IMR-90 (cell line): ENCODE measurements at places on chromosomes 12 and 14.

- no peak for DNase-seq
Observed at GRCh38 chr12:115763376-115763775, 514.1 kb downstream of the MED13L start.

DNA sequence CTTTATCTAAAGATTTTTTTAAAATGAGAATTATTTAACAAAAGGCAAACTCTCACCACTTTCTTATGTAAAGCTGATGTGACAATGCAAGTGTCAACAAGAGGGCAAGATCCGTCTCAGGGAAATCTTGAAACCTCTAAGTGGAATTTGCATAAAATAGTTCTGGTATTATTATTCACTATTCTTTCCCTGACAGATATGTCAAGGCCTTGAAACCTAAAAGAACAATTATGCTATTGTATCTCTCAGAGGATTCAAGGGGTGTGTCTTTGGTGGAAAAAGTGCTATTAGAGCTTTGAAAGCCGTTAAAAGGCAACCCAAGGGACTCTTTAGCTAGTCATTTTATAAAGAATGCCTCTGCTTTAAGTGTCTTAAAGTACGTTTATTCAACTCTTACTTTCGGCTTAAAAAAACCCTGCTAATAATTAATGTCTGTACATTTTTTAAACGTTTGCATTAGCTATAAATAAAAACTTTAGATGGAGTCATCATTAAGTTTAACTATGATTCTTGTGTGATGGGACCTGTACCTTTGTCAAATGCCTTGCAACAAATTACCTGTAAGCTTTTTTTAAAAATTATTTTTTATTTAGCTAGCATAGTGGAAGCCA, 585.5 kb downstream of the VRK1 start:
- DNase-seq: no peak

GRCh38 chr12:2396448-2396871, 343.7 kb downstream of the CACNA1C start:
- peak; percentile 52 for DNase-seq

- no peak for DNase-seq
Observed at GRCh38 chr12:57254506-57255280, 3.7 kb upstream of the STAC3 start.

- no peak for DNase-seq
Observed at GRCh38 chr14:64200170-64200569, 94.0 kb downstream of the ESR2 start.

DNA sequence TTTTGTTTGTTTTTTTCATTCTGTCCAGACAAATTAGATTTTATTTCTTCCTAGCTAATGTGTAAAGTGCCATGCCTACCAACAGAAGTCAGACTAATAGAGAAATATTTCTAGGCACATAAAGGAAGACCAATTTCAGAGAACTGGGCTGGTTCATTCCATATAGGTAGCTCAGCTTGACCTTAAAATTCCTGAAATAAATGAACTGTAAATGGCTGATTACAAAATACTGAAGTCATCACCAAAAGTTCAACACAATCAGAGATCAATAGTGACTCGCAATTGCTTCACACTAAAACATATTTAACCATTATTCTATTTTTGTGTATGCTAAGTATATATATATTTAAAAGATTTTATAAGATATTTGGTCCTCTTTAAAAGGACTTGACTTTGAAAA, 34.2 kb downstream of the PTPRB start:
- DNase-seq: peak; percentile 81

GRCh38 chr12:69097619-69098368, 141.6 kb upstream of the CPSF6 start:
- no peak for DNase-seq

GRCh38 chr12:105998561-105998960, 140.2 kb downstream of the NUAK1 start:
- no peak for DNase-seq

GRCh38 chr14:26332966-26333365, 264.9 kb downstream of the NOVA1 start:
- DNase-seq: no peak

GRCh38 chr12:106226884-106227640, 20.8 kb downstream of the CKAP4 start:
- peak; percentile 55 for DNase-seq

- no peak for DNase-seq
Observed at GRCh38 chr12:78040111-78040510, 209.4 kb downstream of the NAV3 start.

DNA sequence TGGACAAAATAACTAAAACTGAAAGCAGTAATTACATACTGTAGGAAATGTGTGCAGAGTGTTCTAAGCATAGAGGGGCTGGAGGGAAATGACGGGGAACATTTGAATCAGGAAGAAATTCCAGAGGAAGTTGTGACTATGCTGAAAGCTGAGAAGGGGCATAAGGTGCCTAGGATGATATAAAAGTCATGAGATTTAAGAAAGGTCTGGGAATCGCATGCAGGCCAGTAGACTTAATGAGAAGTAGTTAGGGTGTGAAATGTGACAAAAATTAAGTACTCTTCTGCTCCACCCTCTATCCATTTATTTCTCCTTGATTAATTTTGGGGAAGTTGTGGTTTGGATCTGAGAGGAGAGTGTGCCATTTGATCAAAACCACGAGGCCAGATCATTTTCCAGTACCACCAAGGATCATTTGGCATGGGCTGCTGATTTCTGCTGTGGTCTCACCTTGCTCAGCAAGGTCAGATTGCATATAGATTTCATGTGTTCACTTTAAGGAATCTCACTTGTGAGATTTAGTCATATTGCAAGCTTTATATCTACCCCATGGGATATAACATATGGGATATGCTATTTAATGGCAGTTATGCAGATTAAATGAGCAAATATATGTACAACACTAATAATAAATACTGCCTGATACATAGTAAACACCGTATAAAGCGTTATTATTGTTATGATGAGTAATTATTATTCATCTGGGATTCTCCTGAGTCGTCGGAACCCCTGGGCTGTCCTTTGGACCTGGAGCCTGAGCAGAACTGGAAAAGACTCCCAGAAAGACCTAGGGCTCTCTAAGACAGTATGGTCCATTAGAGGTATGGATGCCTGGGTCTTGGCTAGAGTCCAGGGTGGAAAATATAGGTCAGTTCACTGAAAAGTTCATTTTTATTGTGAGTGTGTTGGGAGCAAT, 72.3 kb downstream of the SRGAP1 start:
- DNase-seq: peak; percentile 64

GRCh38 chr12:60335745-60336144, 739.9 kb downstream of the SLC16A7 start:
- DNase-seq: peak; percentile 67

DNA sequence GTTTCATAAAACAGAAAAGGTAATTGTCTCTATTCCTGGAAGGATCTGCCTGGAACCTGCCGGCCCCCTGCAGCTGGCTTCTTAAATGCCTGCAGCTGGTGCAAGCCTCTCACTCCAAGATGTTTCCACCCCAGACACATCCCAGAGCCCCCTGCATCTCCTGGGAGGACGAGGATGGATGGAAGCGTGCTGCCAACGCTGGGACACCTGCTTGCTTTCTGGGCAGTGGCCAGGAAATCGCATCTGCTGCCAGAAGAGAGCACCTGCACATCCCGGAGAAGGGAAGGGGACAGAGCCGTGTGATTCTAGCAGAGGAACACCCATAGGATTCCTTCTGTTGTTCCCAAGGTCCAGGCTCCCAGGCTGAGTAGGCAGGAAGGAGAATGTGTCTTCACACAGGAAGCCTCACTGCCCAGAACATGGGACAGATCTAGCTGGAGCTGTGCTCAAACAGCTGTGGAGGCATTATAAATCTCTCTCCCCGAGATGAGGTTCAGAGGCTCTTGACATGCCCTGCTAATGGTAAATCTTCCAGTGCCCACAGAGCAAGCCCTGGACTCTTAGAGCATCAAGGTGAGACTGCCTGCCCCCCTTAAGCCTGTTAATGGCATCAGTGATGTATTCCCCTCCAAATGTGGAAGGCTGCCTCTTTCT, 138.8 kb upstream of the MAP1LC3B2 start:
- no peak for DNase-seq

GRCh38 chr14:28774764-28775735, 8.5 kb downstream of the FOXG1 start:
- no peak for DNase-seq

DNA sequence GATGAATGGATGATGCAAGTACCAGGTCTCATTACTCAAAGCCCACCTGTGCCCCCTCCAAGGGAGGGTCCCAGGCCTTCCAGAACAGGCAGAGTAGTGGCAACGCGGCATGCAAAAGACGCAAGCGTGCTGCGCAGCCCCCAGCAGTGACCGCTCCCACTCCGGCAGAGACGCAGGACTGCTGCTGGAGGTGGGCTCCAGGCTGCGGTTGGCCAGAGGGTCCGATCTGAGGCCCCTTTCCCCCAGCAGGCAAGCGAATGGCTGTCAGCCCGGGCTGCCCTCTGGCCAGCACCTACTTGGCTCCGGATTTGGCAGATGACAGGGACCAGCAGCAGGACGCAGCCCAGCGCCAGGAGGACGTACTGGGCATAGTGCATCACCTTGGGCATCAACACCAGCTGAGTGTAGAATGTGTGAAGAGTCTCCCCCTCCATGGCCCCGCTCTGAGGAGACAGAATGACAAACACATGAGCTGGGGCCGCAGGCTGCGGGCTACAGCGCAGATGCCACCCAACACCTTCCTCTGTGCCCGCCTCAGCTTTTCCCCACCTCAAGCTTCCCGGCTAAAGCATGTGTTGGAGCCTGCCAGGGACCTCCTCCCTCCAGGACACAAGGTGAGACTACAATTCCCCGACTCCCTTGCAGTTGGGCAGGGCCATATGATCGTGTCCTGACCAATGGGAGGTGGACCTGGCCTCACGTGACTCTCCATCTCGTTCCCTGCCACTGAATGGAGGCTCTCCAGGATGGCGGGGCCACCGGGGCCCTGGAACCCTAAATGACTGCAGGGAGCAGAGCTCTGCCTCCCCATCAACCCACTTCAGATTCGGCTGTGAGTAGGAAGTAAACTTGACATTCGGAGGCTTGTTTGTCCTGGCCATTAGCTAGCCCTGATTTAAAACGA, 77.4 kb downstream of the SCARB1 start:
- peak; percentile 91 for DNase-seq

GRCh38 chr12:50402264-50403000, 1.7 kb downstream of the LARP4 start:
- DNase-seq: no peak

- DNase-seq: no peak
Observed at GRCh38 chr14:103086771-103087342, 2.8 kb downstream of the LBHD2 start.

GRCh38 chr12:113239288-113239771, 18.1 kb downstream of the TPCN1 start:
- no peak for DNase-seq
